ENCODE measurements at places on chromosomes 16 and 17.
A peak's percentile ranks its signal among the peaks of the same experiment; 100 is the strongest.

DNA sequence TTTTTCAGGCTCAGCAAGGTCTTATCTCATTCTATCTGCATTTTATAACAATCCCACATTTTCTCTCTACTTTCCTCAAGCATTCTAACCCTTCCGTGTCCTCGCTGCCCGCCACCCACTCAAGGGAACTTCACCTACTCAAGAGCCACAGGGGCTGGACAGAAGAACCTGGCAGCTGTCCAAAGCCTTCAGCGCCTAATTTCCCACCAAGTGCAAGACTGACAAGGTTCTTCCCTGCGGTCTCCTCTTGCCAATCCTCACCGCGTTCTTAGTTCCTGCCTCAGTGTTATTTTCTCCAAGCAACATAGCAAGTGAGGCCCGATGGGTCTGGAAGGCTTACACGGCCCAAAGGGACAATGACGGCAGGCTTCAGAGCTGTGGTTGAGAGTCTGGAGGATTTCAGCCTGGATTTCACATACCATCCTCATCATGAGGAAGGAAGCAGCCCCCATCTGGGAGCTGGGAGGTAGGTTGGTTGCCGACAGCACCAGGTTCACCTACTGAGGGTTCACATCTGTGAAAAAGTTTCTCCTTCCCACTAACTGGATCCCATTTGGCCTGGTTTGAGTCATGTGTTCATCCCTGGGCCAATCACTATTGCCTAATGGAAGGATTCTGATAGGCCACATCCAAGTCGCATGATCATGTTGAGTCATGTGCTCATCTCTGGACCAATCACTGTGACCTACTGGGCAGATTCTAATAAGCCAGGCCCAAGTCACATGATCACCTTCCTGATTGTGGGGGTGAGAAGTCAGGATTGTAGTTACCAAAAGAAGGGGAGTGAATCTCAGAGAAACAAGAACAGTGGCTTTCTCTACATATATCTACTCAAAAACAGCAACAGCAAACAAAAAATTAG lies 108.2 kb downstream of the N4BP1 start:
- no peak for DNase-seq

DNA sequence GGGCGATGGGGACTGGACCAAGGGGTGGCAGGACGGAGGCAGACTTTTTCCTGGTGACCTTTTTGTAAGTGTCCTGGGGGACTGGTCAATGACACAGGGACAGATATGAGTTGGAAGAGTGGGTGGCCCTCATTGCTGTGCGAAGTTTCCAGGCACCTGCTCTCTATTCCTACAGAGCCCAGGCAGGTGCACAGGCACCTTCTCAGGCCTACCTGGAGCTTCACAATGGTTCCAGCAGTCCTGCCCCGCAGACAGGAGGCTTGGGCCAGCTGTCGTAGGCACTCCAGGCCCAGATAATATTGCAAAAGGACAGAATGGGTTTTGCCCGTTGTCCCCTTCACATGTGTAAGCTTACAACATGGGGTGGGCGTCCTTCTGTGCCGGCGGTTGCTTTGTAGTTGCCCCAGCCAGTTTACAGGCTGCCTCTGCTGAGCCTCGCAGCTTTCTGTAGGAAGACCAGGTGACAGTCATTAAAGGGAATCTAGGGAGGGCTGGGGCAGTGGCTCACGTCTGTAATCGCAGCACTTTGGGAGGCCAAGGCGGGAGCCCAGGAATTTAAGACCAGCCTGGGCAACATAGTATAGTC lies 84.3 kb downstream of the ARHGAP23 start:
- no peak for DNase-seq

DNA sequence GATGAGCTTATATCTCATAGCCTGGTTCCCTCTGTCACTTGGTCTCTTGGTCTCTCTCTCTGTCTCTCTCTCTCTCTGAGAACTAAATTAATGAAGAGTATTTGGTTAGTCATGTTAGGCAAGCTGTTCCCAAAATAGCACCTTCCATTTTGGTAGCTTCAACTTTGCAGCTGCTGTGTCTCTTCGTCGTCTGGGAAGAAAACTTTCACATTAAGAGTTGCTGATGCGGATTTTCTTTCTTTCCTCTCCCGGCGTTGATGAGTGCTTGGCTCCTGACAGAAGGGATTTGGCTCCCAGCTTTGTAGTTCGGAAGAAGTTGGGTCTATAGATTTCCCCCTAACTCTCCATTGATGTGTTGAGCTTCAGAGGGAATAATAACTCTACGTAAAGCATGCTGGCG lies at the start of gene RBFOX1:
TSS of gene RBFOX1 (plus strand) at position 235 of the 400 bp plus-strand sequence.
- no peak for DNase-seq

DNA sequence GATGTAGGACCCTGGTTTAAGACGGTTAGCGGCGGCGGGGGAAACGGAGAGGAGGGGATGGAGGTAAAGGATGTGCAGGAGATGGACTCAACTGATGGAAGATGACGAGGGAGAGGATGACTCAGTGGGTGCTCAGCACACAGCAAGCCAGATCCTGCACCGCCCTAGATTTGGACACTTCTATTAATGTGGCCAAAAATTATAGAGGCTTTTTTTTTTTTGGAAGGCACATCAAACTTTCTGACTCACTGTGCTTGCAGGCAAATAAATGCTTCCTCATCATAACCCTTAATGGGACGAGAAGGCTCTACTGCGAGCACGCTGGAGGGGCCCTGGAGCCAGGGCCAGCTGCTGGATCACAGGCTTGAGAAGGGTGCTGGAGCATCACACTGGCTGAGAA lies 36.0 kb downstream of the RTN4RL1 start:
- no peak for DNase-seq

DNA sequence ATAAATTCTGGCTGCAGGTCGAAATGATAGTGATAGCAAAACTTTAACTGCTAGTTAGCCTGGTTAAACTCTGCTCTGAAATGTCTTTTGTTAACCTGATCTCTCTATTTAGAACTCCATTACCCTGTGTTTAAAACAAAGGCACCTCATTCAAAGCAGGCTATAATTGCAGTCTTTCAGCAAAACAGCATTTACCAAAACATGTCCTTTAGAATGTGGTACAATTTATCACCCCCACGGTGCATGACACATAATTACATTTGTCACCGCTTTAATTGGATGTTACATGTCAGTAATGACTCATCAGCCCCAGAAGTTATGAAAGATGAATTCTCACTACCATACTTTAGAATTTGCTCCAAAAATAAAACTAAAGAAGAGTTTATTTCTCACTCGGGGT lies 295.4 kb downstream of the TOX3 start:
- peak; percentile 46 for DNase-seq

GRCh38 chr16:85686912-85687591 lies 1.7 kb downstream of the GINS2 start:
- no peak for DNase-seq

GRCh38 chr17:22600644-22601298 lies 908.4 kb downstream of the KCNJ18 start:
- DNase-seq = peak; percentile 32

DNA sequence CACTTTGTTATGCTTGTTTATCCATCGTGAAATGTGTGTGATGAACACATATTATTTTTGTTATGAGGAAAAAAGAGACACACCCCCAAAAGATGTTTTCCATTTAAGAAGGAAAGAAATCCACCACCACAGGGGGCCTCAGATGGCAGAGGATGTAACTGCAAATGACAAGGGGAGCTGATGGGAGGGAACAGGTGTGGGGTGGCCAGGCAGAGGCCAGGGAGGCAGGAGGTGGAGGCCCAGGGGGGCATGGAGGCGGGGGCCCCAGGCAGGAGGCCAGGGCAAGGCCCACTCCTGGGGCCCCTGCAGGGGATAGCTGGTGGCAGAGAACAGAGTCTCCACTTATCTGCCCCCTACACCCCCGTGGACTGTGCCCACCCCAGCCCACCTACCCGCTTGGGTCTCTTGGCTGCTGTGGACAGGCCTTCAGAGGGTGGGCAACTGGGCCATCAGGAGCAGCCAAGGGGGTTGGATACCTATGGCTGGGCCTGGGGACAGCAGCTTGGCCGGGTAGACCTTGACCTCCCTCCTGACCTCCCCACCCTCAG lies 28.0 kb downstream of the PPL start:
- DNase-seq = no peak

GRCh38 chr17:15157051-15157450 lies 108.1 kb downstream of the PMP22 start:
- DNase-seq = peak; percentile 17

GRCh38 chr17:75693500-75694481 lies 26.7 kb downstream of the SAP30BP start:
- DNase-seq = peak; percentile 90

DNA sequence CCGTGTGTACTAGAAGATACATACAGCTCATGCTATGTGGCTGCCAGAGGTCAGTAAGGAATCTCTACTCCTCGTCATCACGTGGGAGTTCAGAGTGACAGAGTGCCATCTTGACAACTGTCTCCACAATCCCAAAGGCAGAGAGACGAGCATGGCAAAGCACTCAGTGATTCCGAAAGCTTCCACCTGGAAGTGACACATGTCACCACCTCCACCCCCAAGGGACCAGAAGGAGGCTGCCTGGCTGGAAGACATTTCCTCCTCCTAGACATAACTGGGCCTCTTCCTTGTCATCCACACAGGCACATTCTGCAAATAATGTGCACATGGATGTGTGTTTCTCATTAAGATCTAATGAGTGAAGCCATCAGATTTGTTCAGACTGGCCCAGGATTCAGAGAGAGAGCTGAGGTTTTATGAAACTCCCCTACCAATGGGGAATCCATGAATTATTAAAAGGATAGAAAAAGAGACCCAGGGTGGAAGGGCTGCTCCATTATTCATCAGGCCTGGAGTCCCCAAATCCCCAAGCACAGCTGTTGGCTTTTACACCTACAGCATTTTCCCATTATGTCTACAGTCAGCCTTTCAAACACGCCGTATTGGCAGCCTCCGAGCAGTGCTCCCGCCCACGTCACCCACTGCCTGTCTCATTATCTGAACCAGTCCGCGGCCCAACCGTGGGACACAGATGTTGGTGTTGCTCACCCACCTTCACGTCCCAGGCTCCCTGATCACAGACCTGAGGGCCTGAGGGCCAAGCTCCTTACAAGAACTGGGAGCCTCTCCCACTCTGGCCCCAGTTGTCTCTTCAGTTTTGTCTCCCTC lies 3.3 kb upstream of the CACNG5 start:
- no peak for DNase-seq

DNA sequence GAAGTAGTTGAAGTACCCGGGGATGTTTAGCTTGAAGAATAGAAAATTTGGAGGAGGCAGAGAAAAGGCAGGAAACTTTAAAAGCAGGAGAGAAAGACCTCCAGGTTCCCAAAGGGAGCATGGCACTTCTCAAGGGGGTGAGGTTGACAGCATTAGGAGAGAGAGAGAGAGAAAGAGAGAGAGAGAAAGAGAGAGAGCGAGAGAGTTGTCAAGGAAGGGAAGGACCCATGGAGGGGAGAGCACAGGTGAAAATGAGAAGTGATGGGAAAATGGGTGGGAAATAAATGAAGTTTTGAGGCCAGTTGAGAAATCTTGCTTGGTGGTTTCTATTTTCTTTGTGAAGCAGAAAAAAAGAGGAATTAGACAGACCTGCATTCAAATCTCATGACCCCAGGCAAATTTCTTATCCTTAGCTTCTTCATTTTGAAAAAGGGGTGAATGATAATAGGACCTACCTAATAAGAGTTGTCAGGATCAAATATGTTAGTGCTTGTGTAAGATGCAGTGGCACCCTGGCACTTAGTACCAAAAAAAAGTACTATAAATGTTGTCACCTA lies 24.0 kb downstream of the PRKCB start:
- DNase-seq = no peak

DNA sequence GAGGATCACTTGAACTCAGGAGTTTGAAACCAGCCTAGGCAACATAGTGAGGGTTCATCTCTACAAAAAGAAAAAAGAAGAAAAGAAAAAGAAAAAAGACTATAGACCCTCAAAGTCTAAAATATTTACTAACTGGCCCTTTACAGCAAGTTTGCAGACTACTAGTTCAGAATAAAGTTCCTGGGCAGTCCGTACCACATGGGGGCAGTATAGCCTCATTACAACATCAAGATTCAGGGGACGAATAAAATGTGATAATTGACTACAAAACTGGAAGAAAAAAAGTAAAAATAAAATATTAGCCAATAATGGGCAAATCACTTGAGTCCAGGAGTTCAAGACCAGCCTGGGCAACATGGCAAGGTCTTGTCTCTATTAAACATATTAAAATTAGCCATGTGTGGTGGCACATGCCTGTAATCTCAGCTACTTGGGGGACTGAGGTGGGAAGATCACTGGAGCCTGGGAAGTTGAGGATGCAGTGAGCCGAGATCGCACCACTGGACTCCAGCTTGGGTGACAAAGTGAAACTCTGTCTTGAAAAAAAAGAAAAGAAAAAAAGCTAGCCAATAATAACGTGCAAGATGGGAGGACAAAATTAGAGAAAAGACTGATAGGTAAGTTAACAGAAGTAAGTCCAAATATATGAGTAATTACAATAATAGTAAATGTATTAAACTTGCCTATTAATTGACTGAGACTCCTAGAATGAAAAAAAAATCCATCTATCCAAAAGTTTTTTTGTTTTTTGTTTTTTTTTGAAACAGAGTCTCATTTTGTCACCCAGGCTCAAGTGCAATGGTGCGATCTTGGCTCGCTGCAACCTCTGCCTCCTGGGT lies 129.4 kb upstream of the SEC14L1 start:
- DNase-seq = peak; percentile 30

DNA sequence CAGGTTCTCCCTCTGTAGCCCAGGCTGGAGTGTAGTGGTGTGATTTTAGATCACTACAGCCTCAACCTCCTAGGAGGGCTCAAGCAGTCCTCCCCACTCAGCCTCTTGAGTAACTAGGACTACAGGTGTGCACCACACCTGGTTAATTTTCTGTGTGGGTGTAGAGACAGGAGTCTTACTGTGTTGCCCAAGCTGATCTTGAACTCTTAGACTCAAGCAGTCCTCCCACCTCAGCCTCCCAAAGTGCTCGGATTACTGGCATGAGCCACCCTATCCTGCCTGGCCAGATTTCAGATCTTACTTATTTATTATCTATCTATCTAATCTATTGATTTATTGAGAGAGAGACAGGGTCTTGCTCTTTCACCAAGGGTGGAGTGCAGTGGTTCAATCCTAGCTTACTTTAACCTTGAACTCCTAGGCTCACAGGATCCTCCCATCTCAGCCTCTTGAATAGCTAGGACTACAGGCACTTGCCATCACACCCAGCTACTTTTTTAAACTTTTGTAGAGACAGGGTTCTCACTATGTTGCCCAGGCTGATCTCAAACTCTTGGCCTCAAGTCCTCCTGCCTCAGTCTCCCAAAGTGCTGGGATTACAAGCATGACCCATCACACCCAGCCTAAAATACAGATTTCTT lies 61.8 kb downstream of the TUBD1 start:
- DNase-seq = no peak

GRCh38 chr17:56913353-56913866 lies 439 bp downstream of the TRIM25 start:
- DNase-seq = peak; percentile 17
